Stimulated activated naive CD8-positive, alpha-beta T cell treated with anti-CD3 and anti-CD28 coated beads, Interleukin-15, Interleukin-2, amounts not matched to agents 100 U/mL and 50 U/mL, for 24 hours (primary cell): ENCODE measurements at places on chromosomes 16 and 17.

- DNase-seq: no peak
Observed at GRCh38 chr16:9176547-9177418, 85.3 kb downstream of the HAPSTR1 start.

GRCh38 chr17:80615376-80615775, 70.7 kb downstream of the RPTOR start:
- DNase-seq: no peak

GRCh38 chr17:62101515-62101914, 36.4 kb upstream of the MED13 start:
- no peak for DNase-seq

GRCh38 chr17:67376415-67376736, 705 bp upstream of the PITPNC1 start:
- DNase-seq: no peak

DNA sequence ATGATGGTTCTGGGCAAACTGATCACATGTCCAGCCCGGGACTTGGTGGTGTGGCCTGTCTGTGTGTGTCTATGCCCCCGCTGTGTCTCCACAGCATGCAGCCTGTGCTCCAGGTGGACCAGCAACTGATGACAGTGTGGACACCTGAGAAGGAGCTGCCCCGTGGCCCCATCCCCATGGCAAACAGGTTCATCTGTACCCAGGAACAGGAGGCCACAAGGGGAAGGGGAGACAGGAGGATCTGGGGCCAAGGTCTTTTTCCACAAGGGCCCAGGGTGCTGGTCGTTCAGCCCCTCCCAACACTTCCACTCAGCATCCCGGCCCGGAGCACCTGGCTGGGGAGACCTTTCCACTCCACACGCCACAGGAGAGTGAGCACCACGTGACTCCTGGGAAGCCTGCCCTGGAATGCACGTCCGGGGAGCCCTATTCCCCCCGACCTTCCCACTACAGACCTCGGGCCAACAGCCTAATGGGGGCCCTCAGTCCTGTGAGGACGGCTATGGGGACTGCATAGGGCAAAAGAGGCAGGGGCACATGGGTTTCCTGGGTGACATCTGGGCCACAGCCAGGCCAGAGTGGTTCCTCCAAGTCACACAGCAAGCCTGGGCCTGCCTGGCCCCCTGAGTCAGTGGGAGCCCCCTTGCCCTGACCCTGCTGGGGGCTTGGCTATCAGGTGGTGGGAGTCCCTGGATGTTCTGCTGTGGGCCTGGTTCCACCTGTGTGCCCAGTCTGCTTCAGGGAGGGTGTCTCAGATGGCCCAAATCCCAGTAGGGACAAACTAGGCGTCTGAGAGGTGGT, 20.8 kb upstream of the NXPH3 start:
- no peak for DNase-seq

DNA sequence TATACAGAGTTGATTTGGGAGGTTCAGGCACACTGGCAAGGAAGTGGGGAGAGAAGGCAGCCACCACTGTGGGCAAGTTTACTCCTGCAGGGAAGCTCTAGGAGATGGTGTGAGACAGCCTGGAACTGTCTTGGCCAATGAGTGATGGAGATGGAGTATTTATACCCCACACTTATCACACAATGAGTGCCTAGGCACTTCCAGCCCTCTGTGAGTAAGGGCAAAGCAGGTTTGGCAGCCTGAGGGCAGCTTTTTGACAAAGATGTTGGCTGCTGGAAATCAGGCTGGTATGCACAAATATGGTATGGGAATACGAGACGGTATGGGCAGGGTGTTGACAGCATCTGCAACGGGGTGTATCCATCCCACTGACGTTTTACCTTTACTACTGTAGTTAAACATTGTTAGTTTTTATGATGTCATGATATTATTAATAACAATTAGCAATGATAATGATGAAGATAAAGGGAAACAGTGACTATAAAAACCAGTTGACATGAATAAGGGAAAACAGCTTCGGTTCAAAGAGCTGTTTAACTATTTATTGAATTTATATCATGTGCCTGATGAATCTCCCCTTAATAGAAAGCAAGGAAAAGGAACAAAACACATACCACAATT, 149.9 kb downstream of the CDK5R1 start:
- DNase-seq: no peak

DNA sequence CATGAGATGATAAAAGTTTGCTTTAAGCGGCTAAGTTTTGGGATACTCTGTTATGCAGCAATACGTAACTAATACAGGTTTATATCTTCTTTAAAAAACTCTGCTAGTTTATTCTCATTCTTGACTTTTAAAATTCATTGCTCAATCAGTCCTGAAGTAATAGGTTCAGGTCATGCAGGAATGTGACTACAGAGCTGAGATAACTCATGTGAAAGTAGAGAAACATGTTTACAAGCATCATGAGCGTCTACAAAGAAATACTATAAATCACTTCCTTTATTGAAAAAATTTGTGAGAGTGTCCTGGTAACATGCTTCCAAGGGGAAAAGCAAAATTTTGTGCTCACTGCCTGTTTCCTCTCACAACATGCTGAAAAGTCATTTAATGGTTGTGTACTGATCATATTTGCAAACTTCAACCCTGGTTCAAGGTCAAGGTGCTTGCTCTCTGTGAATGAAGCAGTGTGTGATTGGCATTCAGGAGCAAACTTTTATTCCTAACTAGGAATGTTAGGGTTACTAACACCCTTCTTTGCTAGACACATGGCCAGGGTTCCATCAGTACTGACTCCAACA, 12.5 kb upstream of the TMIGD1 start:
- no peak for DNase-seq

DNA sequence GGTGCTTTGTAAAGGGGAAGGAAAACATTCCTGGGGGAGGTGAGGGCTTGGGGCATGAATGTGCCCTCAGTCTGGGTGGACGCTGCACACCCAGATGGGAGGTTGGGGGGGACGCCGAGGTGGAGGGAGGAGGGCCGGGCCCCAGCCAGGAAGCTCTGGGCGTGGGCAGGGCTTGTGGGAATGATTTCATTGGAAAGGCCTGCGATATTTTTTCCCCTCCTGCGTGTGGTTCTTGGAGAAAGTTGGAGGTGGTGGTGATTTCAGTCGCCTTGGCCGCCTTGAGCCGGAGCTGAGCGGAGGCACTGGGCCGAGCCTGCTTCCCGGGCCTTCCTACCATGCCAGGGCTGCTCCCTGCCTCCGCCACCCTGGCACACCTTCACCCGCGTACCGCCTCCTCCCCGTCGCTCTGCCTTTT, 26.4 kb upstream of the CLEC18A start:
- no peak for DNase-seq

DNA sequence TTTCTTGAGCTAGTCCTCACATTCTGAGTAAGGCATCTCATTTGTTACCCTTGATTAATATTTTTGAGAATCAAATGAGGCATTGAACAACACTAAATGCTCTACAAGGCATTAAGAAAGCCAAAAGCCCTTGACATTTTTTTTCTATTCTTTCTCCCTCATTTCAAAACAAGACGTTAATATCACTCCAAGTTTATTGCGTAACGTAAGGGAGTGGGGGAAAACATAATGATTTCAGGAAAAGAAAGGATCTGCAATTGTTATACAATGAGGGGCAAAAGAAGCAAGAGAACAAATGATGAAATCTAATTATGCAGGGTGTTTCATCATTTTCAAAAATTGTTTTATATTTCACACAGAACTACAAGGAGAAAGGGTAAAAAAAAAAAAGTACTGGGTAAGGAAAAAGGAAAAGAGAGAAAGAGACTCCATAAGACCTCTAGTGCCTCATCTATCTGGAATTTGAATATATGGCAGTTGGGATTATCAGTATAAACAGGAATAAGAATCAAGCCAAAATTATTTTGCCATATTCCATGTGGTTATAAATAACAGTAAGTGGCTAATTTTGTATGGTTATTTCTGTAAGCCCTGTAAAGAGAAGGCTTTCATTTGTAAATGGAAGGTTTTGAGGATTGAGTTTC, 163.0 kb downstream of the ABCA8 start:
- no peak for DNase-seq

- no peak for DNase-seq
Observed at GRCh38 chr16:2427526-2427925, 1.7 kb upstream of the CCNF start.

GRCh38 chr17:77385750-77386501, 245.2 kb downstream of the SEC14L1 start:
- DNase-seq: no peak

GRCh38 chr16:61579195-61579594, 457.0 kb downstream of the CDH8 start:
- DNase-seq: no peak

GRCh38 chr17:17504341-17505140, 8.3 kb upstream of the RASD1 start:
- no peak for DNase-seq

DNA sequence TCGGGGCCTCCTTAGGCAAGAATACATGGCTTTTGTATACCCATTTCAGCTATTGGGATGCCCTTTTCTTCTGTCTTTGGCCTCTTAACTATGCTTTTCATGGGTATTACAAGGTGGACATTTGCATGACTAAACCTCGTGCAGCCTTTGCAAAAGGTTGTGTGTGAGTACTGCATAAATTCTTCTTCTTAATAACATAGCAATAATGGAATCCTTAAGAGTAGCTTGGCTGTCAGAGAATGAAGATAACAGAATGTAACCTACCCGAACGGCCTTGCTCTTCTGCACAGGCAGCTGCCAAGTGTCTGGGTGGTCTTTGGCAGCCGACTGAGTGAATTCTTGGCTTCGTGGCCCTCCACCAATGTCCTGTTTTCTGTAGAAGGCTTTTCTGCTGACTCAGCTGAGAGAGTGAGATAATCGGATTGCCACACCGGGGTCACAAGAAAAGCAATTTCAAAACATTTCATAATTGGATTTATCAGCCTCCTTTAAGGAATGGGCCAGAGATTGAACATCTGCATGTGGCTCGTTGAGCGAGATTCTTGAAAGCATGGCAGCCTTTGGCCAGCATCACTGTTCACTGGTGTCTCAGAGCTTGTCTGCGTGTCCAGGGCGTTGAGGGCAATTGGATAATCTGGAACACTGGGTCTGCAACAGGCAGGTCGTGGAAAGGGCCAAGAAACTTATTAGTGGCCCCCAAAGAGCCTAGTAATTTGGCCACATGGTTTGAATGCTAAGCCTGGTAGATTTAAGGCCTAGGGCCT, 13.4 kb downstream of the IRF8 start:
- DNase-seq: no peak

DNA sequence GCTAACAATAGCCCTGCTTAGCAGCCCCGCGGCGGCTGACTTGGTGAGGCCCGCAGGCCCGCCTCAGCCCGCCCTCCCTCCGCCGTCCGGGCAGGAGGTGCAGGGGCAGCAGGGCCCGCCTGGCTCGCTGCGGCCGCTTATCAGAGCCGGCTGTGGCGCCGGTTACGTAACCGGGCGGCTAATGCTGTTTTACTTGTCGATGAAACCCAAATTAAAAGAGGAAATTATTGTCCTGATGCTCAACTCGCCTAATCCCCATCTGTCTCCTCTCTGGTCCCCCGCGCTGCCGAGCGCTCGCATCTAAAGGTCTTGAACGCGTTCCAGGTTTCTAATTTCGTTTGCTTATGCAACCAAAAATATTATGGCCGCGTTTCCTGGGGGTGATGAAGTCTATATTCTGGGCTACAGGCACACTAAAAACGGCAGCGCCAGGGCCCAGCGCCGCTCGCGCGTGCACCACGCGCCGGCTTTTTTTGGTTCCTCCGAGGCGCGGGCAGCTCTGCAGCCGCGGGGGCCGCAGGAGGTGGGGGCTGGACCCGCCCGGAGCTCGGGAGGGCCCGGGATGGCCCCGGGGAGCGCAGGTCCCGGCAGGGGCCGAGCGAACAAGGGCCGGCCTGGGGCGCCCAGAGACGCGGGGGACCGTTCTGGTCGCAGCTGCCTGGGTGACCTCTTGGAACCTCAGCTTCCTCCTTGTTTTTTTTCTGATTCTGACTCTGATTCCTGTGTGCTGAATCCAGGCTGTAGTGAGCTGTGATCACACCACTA, 65.2 kb upstream of the TOB1 start:
- DNase-seq: peak; percentile 56

- DNase-seq: peak; percentile 10
Observed at GRCh38 chr16:56357241-56357764, 68.0 kb downstream of the AMFR start.

GRCh38 chr16:62939687-62940086, 903.4 kb upstream of the CDH8 start:
- DNase-seq: no peak

- no peak for DNase-seq
Observed at GRCh38 chr17:37182786-37183465, 192.9 kb upstream of the C17orf78 start.

GRCh38 chr17:40338941-40339649, 25.4 kb downstream of the GJD3 start:
- DNase-seq: no peak

DNA sequence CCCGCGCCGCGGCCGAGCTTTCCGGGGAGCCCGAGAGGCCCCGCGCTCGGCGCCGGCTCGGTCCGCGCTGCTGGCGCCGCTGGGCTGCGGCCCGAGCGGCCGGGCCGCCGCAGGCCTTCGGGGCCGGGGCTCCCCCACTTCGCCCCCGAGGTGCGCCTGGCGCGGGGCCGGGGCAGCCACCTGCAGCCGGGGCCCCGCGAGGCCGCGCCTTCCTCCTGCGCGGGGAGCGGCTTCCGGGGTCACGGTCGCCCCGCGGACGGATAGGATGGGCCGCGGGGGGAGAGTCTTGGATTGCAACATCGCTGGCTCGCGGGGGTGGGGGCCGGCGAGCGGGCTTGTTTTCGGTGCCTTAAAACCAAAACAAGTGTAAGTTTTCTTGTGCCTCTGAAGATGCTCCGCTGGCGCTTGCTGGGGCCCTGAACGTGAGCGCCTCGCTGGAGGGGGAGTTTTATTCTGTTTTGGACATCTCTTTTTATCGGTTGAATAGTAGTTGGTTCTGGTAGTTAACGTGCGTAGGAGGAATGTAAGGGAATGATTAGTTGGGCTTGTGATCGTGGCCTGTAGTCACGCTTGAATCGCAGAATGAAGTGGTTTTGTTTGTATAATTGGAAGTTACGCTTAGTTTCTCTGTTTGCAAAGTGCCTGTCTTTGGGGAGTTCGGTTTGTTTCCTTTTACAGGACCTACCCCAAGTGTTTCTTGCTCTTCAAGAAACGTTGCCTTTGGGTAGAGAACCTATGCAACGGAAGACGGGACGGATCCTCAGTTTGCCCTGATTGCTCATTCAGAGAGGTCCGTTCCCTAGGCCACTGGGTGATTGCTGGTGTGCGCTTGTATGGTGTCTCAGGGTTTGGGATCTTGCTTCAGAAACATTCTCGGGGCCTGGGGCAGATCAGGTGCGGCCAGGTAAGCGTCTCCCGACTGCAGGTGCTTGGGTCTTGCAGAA, 724 bp downstream of the UBE2I start:
- peak; percentile 65 for DNase-seq

DNA sequence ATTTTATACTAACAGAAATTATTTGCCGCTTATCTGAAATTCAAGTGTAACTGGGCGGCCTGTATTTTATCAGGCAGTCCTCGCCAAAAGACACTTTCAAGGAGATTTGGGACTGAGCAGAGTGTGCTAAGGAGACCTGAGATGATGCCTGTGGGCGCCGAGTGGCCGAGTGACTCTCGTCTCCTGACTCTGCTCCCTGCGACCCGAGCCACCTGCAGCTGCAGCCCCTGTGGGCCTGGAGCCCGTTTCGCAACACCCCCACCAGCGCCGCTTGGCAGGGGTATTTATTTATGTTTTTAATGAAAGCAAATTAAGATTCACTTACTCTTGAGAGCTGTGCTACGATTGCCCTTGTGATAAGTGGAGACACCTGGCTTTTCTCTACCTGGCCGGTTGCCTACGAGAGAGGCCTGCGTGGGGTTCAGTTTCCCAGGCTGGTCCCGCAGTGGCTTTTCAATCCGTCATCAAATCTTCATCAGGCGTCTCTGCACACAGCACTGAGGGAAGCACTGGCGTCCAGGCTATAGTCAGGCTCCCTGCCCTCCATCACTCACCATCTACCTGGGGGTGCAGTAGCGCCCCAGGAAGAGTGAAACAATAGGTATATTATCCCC, 124.0 kb downstream of the SEC14L1 start:
- no peak for DNase-seq
